SHP77 treated with DMSO at 0.1 percent for 48 hours (cell line): ENCODE measurements at places on chromosomes 16 and 17.

DNA sequence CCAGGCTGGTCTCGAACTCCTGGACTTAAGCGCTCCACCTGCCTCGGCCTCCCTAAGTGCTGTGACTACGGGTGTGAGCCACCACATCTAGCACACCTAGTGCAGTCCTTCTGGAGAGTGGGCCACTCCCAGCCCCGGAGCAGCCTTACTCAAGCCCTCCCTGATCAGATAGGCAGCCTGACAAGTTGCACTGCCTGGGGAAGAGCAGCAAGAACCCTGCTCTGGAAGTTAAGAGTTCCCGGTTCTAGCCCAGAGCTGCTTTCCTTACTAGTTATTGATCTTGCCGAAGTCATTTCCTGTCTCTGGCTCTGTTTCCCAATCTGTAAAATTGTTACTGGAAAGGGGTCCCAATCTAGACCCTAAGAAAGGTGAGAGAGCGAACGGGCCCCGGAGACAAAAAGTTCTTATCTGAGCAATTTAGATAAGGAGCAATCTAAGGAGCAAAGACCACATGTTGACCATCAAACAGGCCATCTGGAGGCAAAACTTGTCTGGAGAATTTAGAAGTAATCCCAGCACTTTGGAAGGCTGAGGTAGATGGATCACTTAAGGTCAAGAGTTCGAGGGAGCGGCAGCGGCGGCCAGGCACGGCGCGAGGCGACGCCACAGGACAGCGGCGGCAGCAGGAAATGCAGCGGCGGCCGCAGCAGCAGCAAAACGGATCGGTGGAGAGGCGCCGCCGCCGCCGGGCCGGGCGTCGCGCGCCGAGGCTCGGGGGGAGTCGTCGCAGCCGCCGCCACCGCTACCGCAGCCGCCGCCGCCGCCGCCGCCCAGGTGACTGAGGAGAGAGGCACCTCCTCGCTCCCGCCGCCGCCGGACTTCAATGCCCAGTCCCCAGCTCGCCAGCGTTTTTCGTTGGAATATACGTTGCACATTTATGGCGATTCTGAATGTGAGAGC, 4.3 kb upstream of the NAGLU start:
- DNase-seq: peak; percentile 58

DNA sequence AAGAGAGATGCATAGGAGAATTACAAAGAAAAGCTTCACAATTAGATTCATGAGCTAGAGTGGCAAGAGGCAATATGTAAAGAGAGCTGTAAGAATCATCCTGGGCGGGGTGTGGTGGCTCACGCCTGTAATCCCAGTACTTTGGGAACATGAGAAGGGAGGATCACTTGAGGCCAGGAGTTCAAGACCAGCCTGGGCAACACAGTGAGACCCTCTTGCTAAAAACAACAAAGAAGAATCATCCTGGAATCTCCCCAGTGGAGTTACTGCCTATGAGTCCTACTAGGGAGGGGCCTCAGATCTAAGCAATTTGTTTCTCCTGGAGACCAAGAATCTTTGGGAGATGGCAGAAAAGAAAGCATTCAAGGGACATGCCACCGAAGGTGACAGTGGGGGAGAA, 119.1 kb downstream of the HIC1 start:
- DNase-seq: no peak

- DNase-seq: no peak
Observed at GRCh38 chr16:12557786-12558185, 245.9 kb downstream of the CPPED1 start.

- no peak for DNase-seq
Observed at GRCh38 chr16:62638964-62639870, 603.0 kb upstream of the CDH8 start.

DNA sequence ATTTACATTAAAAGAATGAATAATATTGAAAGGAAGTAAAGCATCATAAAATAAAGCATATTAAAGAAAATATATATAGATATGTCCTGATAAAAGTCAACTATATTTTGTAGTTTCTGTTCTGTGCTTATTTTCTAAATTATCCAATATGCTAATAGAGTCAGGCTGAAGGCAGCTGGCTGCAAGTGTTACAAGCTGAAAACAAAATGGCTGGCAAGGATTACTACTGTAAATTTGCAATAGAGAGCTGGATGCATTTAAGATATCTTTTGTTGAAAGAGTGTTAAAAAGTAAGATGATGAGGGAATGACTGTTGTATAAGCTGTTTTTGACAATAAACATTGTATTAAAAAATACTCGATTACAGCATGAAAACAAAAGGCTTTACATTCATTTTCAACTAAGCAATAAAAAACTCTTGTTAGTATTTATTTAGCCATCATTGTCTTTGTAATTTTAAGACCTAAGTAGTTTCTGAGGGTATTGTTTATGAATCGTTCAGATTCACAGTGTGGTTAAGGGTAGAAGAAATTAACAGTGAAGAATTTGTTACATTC, 76.3 kb downstream of the TANC2 start:
- DNase-seq: peak; percentile 36

GRCh38 chr16:49821614-49822282, 34.2 kb downstream of the ZNF423 start:
- DNase-seq: no peak

DNA sequence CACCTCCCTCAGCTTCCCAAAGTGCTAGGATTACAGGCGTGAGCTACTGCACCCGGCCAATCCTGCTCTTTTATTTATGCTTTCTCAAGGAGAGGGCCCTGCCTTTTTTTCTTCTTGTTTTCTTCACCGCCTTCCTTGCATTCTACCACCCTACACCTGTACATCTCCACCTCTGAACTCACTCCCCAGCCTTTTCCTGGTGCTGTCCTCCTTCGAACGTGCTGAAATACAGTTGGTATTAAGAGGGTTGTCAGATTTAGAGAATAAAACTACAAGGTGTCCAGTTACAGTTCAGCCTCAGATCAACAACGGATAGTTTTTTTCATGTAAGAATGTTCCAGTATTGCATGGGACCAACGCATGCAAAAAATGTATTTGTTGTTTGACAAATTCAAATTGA, 1.7 kb downstream of the PIRT start:
- DNase-seq: no peak

- DNase-seq: no peak
Observed at GRCh38 chr16:13344001-13344400, 442.6 kb downstream of the SHISA9 start.

DNA sequence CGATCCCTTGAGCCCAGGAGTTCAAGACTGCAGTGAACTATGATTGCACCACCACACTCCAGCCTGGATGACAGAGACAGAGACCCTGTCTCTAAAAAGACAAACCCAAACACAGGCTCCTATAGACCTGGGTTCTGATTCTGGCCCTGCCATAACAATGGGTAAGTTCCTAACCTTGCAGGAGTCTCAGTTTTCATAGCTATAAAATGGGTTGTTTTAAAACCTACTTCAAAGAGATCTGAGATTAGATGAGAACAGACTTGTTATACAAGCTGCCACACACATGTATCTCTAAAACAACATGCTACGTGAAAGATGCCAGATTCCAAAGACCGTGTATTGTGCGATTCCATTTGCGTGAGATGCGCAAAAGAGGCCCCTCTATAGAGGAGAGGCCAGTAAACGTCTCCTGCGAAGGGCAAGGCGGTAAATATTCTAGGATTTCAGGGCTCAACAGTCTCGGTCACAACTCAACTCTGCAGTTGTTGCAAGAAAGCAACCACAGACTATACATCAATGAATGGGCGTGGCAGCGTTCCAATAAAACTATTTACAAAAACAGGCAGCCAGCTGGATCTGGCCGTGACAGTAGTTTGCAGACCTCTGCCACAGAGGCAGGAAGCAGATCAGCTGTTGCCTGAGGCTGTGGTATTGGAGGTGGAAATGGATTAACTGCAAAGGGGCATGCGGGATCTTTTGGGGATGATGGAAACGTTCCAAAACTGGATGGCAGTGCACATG, 5.9 kb downstream of the CORO7 start:
- DNase-seq: peak; percentile 16

DNA sequence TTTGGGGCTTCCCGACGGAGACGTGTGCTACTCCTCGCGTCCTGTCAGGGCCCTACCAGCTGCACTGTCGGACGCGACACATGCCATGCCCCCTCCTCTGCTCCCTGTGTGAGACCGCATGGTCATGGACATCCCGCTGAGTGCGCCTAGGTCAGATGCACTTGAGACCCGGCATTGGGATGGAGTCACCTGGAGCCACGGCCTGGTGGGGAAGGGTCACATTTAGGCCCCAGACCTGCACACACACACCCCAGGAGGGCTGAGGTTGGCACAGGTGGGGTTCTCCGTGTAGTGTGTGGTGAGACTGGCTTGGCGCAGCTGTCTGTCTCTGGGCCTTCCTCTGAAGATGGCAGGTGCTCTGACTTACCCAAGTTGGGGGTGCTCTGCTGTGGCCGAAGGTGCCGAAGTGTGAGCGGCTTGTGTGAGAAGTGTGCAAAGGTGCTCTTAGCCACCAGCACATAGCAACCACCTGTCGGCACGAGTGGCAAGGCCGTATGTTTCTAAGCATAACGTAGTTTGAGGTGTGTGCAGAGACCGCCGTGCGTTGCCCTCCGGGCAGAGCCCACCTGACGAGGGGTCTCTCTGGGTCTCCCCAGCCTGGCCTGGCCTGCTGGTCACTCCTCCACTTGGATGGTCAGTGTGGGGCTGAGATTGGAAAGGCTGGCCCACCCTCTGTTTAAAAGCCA, 108.6 kb downstream of the BANP start:
- no peak for DNase-seq

DNA sequence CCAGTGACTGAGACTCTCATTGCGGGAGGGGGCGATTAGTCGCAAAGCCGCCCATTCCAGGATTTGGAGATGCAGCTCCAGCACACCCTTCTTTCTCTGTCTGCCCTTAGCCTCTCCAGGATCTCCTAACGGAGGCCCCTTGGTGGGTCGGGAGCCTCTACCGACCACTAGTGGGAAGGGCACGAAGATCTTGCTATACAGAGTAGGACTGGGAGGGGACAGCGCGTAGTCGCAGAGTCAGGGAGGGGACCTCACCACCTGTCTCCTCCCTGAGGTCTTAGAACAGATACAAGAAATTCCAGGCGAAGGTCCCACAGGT, 588 bp upstream of the SMTNL2 start:
- no peak for DNase-seq

DNA sequence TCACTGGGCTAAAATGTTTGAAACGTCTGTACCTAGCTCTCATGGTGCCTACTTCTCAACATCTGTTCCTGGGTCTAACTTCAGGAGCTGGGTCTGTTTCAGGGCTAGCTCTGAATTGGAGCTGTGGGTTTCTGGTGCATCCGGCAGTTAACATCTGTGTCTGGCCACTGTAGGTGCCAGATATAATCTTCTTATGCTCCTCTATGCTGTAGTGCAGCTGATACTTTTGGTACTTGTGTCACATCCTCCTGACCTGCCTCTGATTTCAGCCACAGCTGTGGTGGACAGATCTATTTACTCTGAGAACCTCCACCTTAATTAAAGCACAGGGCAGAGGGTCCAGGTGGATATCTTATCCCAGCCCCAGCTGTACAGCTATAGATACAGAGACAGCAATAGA, 496.5 kb upstream of the CDH11 start:
- DNase-seq: no peak

- DNase-seq: no peak
Observed at GRCh38 chr16:50940275-50940854, 198.5 kb downstream of the CYLD start.

DNA sequence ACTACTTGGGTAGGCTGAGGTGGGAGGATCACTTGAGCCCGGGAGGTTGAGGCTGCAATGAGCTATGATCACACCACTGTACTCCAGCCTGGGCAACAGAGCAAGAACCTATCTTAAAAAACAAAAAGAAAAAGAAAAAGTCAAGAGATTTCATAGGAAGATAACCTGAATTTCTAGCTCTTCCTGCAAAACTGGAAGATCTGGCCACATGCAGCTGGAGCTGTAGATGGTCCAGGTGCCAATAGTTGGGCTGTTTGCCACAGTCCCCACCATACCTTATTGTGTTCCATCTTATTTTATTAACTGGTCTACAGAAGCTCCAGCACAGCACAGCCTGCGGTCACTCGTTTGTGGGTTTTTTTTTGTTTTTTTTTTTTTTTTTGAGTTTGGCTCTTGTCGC, 15.0 kb downstream of the ATP2A1 start:
- DNase-seq: no peak

GRCh38 chr16:50446861-50447260, 78.1 kb upstream of the BRD7 start:
- no peak for DNase-seq

GRCh38 chr17:51510940-51511339, 250.6 kb downstream of the UTP18 start:
- DNase-seq: no peak

- DNase-seq: no peak
Observed at GRCh38 chr17:64177311-64178010, 47.5 kb upstream of the ERN1 start.
